ENCODE measurements at places on chromosomes 2 and 18. TPM values are rescaled to one million over a fixed set of nuclear protein-coding genes. Genes with fewer than 3 reads are reported as not detected.
A peak's percentile ranks its signal among the peaks of the same experiment; 100 is the strongest.

DNA sequence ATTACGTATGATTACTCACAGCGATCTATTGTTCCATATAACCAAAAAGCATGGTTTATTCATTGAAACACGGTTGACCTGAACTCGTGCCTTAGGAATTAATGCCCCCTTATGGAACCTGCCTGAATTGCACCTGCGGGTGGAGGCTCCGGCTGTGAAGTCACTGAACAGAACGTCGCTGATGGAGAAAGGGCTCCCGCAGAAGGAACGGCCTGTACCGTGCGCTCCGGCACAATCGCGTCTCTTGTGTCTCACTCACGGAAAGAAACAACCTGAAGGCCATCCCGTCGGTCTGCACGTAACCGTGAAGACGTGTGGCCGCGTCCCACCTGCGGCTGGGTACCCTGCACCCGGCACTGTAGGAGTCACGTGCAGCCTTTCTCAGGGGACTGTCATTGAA is 133.1 kb downstream of the NFATC1 start:
- peak; percentile 83 for DNase-seq

GRCh38 chr18:35038881-35039491 is 2.2 kb upstream of the MAPRE2 start:
- DNase-seq, result no peak

POU3F3 gene
- total RNA-seq, result not detected

- no peak for DNase-seq
Measured at GRCh38 chr2:233240897-233241296, 10.6 kb upstream of the ATG16L1 start.

GRCh38 chr18:47993409-47993808 is 63.0 kb upstream of the SMAD2 start:
- DNase-seq, result no peak

PTPN4 gene
- total RNA-seq, result 45.9 TPM

GRCh38 chr2:46701152-46701551 is 214.5 kb downstream of the MCFD2 start:
- DNase-seq, result no peak

DNA sequence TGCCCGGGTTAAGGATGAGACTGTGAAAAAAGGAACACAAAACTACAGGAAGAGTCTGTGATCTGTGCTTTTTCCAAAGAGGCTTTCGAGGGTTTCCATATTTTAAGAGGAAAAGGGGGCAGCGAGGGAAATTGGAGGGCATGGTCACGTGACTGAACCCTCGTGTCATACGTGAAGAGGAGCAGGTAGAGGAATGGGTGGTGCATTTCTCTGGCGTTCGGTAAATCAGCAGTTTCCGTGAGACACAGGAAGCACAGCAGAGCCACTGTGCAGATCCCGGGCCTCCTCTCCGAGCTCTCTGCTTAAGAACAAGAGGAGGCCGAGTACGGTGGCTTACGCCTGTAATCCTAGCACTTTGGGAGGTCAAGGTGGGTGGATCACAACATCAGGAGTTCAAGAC is 219.7 kb downstream of the NDUFA10 start:
- DNase-seq, result peak; percentile 49

DNA sequence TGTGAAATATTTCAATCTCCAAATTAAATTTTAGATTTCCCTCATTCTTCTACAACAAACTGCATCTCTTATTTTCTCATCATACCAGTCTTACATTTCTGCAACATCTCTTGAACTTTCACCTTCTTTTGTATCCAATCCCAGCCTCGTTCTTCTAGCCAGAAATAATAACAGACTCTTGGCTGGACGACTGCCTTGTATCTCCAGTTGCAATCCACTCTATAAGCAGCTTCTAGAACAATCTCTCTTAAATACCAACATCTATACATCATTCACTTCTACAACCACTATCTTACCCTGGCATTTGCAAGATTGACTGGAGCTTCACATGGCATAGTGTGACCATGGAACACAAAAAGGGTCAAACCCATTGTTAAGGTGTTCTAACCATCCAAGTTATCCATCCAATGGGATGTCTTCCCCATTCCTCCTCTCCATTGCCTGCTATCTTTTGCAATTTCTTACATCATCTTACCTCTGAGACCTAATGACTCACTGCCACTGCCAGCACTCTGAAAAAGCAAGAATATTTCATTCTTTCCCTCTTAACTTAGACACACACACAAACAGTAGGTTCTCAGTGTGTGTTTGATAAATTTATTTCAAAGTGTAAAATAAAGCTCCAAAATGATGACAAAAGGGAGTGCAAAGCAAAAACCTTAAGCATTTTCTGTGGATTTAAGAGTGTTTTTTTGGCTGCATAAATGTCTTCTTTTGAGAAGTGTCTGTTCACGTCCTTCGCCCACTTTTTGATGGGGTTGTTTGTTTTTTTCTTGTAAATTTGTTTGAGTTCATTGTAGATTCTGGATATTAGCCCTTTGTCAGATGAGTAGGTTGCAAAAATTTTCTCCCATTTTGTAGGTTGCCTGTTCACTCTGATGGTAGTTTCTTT is 145.6 kb downstream of the METTL4 start:
- no peak for DNase-seq

UGT1A10 gene
- total RNA-seq, result not detected

GRCh38 chr18:29361843-29362242 is 1184.9 kb upstream of the CDH2 start:
- no peak for DNase-seq

DNA sequence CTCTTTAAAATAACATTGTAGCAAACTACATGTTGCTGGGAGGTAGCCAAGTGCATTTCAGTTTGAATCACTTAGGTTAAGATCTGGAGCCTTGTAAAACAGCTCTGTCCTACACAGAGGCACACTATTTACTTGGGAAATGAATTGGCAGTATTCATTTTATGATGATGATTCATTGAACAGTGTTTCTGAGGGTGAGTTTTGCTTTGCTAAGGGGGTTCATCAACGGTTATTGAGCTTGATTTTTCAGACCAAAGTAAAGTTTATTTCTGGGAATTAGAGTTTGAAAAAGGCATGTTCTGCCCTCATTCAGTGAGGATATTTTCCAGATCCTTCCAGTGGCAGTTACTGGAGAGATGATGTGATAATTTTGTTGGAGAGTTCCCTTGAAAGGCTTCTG is 55.6 kb downstream of the CCDC85A start:
- no peak for DNase-seq

CPLX4 gene
- not detected for total RNA-seq

DNA sequence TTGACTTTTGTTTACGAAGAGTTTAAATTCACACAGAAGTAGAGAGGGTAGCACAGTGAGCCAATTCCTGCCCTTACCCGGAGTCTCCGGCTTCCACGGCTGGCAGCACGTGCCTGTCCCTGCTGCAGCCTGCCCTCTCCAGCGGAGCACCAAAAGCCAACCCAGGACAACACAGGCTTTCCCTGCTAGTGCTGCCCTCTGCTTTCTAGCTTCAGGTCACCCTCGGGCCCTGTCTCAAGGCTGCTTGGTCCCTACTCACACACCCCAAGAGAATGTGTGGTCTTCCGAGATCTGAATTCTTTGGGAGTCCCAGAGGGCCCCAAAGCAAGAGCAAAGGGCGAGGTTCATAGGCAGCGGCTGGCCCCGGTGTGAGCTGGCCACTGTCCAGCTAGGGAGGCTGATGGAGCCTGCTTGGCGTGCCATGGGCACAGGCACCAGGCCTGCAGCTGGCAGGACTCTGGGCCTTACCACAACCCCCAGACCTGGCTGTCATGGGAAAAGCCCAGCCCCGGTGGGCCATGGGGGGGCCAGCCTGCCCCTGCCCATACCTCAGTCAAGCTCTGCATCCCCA is 7.0 kb upstream of the HS6ST1 start:
- no peak for DNase-seq

ASAP2 gene
- 22.9 TPM for total RNA-seq

INHBB gene
- 54.8 TPM for total RNA-seq

DNA sequence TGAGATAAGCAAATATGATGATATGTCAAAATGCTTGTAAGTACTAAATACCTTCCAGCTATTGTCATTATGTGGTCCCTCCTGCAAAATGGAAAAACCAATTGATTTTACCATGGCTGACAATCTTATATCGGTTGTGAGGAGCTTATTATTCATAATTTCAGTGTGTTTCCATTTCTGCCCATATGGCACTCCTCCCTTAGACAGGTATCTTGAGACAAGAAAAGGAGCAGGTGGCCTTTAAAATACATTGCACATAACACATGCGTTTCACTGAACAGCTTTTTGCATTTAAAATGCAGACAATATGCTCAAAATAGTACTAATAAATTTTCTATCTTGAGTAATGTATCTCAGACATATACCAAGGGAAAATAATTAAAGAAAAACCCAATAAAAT is 60.2 kb upstream of the SH3RF3 start:
- DNase-seq, result no peak

DNA sequence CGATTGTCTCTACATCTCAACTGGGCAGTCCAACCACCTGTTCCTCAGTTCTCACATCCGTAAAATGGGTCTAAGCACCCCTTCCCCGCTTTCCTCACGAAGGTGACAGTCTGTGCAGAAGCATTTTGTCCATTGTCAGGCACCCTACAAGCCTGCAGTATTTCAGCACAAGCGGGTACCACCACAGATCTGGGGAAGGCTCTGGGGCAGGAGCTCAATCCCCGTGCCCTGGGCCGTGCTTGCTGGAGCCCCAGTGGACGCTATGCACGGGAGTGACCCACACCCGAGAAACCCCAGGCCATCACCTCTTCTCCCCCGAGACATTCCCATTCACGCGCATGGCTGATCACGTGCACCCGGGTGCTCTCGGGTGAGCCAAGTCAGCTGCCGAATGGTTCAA is 137.7 kb upstream of the PXDN start:
- DNase-seq, result peak; percentile 49

OSR1 gene
- 41.6 TPM for total RNA-seq

DNA sequence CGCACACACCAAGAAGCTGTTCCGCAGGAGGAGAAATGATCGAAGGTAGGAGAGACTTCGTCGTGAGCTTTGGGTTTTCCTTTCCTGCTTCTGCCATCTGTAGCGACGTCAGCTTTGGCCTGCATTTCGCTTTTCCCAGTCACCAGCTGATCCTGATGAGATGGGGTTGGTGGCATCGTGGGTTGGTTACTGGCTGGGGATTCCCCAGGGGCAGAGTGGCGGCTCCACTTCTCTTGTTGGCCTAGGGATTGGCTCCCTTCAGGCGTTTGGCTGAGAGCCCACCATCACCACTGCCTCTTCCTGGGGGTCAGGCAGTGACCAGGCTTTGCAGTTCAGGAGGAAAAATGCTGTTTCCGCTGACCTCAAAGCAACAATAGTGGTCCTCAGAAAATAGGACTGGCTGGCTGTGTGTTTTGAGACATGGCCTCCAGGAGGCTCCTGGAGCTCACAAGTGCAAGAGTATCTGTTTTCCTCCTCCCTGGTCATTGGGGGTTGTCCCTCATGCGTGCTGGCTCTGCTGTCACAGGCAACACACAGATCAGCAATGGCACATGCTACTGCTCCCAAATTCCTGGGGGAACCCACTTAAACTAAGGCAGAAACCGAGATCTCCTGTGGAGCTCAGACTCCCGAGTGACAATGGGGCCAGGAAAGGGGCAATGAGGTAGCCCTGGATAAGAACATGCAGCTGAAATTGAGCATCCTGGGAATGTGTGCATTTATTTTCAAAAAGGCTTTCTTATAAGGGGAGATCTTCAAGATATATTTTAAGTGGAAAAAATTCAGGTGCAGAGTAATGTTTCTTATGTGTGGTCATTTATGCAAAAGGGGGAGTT is 173.0 kb downstream of the CTIF start:
- no peak for DNase-seq

EPG5 gene
- 22.8 TPM for total RNA-seq

GRCh38 chr18:80197528-80197927 is 49.8 kb downstream of the PARD6G start:
- no peak for DNase-seq

GRCh38 chr2:161237392-161238264 is 70.6 kb upstream of the PSMD14 start:
- peak; percentile 89 for DNase-seq

DNA sequence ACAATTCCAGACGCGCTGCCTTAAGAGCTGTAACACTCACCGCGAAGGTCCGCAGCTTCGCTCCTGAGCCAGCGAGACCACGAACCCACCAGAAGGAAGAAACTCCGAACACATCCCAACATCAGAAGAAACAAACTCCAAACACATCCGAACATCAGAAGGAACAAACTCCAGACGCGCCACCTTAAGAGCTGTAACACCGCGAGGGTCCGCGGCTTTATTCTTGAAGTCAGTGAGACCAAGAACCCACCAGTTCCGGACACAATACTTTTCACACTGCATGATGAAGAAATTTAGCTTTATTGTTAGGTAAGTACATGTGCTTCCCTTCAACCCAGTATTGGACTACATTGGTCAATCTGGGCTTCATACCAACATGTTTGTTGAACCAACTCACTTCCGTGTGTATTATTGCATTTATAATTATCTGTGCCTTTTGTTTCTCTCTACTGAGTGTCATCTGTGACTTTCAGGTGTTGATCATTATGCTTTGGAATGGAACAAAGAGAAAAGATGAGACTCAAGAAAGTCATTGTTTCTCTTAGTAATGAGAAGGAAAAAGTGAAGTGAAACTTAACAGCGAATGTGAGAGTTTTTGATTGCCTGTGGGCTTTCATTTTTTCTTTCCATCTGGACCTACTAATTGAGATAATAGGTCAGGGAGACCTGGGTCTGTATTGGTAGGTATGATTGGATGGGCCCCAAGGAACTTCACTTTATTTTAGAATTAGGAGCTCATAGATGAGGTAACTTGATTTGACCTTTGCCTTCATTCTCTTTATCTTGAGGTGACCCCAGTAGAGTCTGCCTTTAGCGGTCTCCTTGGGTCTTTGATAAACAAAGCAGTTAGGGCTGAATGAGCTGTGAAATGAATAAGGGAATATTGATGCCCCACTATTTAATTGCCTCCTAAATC is 76.1 kb upstream of the CAVIN2 start:
- no peak for DNase-seq

GRCh38 chr2:199848389-199849130 is 2.4 kb downstream of the FTCDNL1 start:
- DNase-seq, result no peak

DNA sequence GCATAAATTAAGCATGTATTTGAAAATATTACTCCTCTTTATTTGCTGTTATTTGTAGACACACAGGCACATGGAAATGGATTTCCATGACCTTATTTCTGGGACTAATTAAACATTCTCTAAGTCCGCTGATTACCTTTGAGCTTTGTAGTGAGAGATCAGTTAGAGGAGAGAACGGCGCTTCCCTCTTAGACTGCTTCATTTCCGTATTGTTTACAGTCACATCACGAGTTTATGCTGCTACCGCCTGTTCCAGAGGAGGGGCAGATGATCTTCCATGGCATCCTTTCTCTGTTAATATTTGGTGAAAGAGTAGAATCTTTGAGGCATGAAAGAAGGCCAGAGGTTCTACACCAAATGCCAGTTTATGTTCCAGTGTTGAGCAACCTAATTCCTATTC is 404.4 kb downstream of the TRIB2 start:
- DNase-seq, result no peak
